ENCODE measurements at places on chromosomes 6 and 20. TPM values are rescaled to one million over a fixed set of nuclear protein-coding genes. Genes with fewer than 3 reads are reported as not detected.

GRCh38 chr6:111997853-111998208 lies 56.1 kb upstream of the CCN6 start:
- DNase-seq: no peak

The ADGRF1 gene
- not detected for total RNA-seq

GRCh38 chr6:50979171-50979525 lies 160.5 kb downstream of the TFAP2B start:
- DNase-seq: no peak

DNA sequence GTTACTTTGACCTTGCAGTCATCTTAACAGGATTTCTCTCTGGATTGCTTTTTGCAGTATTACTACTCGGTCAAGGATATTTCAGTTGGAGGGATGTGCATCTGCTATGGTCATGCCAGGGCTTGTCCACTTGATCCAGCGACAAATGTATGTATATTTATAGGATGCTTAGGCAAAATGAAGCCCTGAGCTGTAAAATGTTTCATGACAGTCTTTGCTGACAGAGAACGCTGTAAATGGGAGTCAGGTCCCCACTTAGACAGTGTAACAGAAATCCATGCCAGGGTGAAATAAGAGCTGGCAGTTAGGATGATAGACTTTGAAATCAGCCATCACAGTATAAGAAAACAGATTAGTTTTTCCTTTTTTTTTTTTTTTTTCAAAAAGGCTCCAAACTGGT lies 264.0 kb downstream of the LAMA2 start:
- DNase-seq: no peak

GRCh38 chr20:61801857-61802442 lies 263.7 kb downstream of the TAF4 start:
- no peak for DNase-seq

The LY6G6F gene
- total RNA-seq: not detected

- no peak for DNase-seq
Measured at GRCh38 chr6:116049321-116049720, 11.4 kb downstream of the FRK start.

GRCh38 chr6:121695329-121695728 lies 259.9 kb downstream of the GJA1 start:
- DNase-seq: no peak

DNA sequence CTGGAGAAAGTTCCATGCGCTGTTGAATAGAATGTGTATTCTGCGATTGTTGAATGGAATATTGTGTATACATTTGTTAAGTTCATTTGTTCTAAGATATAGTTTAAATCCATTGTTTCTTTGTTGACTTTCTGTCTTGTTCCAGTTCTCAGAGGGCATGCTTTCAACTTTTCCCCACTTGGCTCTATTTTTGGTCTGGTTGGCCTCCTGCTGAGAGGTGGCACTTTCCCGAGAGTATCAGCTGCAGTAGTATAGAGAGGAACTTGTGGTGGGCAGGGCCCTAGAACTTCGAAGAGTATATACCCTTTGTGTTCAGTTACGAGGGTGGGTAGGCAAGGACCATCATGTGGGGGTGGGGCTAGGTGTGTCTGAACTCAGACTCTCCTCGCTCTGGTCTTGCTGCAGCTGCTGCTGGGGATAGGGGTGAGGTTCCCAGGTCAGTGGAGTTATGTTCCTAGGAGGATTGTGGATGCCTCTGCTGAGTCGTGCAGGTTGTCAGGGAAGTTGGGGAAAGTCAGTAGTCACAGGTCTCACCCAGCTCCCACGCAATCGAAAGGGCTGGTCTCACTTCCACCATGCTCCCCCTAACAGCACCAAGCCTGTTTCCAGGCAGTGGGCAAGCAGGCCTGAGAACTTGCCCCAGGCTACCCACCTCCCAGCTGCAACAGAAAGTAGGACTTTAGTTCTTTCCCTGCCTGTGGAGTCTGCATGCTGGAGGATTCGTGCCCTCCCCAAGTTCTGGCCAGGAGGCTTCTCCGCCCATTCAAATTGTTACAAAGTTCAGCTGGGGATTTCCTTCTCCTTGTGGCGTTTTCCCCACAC lies 118.9 kb upstream of the SSTR4 start:
- no peak for DNase-seq

DNA sequence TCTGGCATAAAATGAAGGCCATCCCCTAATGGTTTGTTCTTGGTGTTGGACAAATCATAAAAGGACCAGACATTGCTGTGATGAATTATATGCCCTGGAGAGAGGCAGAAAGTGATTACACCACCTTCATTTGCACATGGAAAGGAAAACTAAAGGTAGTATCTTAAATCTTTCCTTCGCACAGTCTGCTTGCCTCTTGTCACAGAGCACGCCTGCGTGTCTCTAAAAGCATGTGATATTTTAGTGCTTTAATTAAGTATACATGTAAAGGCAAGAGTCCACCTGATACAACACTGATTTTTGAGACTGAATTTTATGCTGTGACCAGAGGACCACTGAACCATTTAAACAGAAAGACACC lies 28.8 kb upstream of the PLAGL1 start:
- DNase-seq: no peak

DNA sequence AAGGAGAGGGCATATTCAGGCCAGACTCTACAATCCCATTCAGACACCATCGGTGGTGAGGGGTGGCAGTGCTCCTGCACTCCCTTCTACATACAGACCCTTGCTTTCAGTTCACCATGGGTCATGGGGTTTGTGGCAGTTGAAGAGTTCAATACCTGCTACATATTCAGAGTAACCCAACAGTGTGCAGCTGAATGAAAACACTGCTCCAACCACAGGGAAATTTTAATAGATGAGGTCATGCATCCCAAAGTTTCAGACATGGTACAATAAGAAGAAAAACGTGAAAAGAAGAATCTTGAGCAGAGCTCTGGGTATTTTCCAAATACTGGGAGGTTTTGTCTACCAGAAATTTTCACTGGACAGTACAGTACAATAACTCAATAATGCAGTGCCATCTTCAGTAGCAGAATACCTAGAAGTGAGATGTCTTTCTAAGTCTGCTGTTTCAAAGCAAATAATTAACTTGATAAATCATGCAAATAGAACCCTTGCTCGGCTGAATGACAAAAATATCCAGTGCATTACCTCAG lies 162.1 kb downstream of the PTPRK start:
- DNase-seq: no peak

All from activated T-helper 1 cell treated with anti-CD3 and anti-CD28 coated beads, Interleukin-12 subunit alpha, Interleukin-12 subunit beta, Interleukin-2, Interleukin-4 antibody, amounts not matched to agents 30 ng/mL and 10 ng/mL and 1 ng/mL, durations not matched to agents 14 hours and 24 hours and 36 hours (primary cell).